Cardiac septum (tissue), 1 donor: ENCODE measurements at places on chromosomes 5 and 9.

DNA sequence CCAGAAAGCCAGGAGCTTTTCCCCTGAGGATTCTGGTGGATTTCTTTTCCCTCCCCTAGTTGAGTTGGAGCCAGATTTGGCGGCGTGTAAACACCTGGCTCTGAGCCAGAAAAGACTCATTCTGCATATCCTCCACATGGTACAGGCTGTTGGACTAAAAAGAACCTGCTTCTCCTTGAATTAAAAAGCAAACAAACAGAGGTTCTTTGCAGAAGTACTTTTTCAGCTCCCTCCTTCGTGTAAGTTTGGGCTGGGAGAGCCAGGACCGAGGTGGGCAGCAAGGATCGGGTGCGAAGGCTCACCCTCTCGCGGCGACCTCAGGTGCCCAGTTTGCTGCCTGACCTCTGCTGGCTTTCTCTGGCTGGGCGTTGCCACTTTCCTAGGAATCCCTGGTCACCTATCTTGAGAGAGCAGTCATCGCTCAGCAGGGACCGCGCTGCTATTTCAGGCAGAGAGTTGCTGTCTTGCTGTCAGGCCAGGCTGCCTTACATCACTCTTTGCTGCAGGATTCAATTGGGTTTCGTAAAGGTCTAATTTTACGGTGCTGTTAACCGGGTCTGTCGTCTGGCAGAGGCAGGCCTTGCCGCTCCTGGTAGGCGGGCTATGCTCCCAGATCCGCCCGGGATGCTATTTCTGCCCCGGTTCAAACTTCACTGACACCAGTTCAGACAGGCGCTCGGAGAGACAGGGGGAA, 3.2 kb downstream of the PAPPA start:
- DNase-seq = peak; percentile 88

- DNase-seq = no peak
Observed at GRCh38 chr5:14109771-14110170, 33.4 kb upstream of the TRIO start.

DNA sequence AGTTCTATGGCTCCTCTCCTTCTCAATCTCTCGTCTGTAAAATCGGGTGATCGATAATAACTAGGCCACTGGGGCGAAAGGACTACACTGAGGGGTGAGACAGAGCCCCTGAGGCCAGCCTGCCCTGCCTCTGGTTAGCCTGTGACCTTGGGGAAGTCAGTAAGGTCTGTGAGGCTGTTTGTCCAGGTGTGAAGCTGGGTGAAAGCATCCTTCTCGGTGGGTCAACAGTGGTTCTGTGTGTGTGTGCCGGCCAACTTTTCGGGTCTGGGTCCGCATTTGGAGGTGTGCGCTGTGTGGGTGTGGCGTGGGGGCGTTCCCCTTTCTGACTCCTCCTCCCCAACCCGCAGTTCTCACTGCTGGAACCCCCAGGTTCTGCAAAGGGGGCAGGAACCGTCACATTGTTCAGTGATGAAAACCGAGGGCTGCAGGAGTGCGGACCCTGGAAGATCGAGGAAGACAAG, 5.0 kb upstream of the RNF44 start:
- DNase-seq = no peak

DNA sequence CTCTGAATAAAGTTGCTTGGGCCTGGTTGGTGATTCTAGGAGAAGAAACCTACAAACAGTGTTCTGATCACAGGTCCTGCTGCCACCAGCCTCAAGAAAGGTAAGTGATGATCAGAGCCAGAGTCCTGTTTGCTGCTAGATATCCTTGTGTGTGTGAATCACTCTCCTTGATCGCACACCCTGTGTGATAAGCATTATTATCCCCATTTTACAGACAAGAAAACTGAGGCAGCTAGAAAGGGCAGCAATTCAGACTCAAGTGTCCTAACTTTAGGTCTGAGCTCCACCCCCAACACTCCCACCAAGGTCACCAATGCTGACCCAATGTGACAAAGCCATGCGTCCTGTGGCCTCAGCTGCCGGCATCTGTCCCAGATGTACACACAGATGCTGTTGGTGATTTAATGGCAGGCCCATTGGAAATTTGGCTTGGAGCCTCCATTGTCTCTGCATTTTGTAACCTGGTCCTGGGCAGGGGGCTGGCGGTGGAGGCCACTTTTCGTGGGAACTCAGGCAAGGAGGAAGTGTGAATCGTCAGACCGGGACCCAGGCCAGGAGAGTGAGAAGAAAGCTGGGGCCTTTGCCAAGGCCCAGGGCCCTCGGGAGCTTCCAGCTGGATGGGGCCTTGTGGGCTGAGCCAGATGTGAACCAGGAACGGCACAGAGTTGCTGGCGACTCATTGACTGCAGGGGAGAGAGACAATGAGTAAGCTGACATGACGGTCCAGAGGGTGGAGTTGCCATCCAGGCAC, 29.8 kb upstream of the GGTA1 start:
- DNase-seq = peak; percentile 95

GRCh38 chr5:53071738-53072137, 37.8 kb downstream of the MOCS2 start:
- no peak for DNase-seq

DNA sequence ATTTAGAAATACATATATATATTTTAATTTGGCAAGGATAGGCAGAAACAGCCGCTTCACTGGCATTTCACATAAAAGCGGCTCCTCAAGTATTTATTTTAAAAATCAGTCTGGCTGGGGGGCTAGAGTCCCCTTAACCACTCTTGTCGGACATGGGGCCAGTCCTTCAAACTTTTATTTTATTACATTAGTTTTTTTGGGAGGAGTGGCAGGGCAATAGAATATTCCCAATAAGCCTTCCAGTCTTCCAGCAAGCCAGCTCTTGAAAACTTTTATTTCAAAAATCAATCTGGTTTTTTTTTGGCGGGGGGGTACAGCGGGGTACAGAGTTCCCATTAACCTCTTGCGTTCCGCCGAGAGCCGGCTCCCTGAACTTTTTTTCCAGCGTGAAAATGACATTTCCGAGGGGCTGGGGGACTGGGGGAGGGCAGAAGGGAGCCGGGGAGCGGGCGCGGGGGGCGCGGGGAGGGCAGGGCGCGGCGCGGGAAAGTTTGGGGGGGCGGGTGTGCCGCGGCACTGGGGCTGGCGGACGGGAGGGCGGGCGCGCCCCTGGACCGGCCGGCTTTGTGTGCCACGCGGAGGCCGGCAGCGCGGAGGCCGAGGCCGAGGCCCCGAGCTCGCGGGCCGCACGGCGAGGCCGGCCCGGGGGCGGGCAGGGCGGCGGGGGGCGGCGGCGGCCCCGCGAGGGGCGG, 504 bp upstream of the ZNF618 start:
- no peak for DNase-seq

- no peak for DNase-seq
Observed at GRCh38 chr9:110076894-110077725, 130.8 kb downstream of the C9orf152 start.

DNA sequence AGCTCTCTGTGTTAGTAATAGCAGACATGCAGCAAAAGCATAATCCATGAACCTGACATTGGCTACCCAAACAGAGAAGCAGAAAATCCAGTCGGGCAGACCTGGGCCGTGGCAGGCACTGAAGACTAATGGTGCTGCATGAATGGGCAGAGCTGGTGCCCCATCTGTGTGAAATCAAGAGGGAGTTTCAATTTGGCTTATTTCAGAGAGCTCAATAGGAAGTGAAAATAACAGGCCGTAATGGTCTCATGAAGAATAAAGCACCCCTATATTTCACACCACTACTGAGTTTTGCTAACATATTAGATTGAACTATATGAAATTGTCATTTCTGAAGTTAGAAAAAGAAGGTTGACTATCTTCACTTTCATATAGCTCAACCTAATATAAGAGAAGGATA, 149.7 kb downstream of the ENC1 start:
- DNase-seq = no peak

DNA sequence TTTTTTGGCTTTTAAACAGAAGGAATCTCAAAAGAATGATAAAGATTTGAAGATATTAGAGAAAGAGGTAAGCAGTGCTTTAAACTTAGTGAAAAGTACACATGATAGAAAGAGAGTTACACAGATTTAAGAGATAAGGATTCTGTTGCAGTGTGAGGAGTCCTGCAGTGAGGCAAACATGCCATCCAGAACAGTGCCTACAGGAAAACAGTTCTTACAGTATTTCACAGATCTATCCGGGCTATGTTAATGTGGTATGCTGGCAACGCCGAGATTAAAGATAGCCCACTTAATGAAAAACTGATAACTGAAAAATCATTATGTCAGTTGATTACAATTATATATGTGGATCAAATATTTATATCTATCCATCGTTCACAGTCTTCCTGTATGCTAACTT, 7.2 kb downstream of the HMMR start:
- DNase-seq = no peak

GRCh38 chr9:81578606-81579005, 110.7 kb downstream of the TLE1 start:
- no peak for DNase-seq

GRCh38 chr5:174481737-174482136, 242.6 kb upstream of the MSX2 start:
- no peak for DNase-seq

DNA sequence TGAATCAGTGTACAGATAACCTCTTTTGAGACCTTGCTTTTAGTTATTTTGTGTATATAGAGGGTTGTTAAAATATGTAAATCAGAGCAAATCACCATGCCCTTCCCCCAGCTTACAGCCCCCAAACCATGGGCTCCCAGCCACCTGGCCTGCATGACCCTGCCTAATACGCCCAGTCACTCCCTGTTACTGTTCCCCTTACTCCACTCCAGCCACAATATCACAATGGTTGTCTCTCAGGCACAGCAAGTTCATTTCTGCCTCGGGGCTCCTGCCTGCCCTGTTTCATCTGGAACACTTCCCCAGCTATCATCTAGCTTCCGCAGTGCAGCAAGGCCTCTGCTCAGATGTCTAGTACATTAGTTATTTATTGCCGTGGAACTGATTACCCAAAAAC, 5.0 kb upstream of the CARD19 start:
- no peak for DNase-seq

GRCh38 chr9:87720173-87720572, 5.7 kb upstream of the CTSL start:
- no peak for DNase-seq
